SK-N-SH treated with all-trans-retinoic acid at 6 μM for 48 hours (cell line): ENCODE measurements at places on chromosomes 2 and 18.

DNA sequence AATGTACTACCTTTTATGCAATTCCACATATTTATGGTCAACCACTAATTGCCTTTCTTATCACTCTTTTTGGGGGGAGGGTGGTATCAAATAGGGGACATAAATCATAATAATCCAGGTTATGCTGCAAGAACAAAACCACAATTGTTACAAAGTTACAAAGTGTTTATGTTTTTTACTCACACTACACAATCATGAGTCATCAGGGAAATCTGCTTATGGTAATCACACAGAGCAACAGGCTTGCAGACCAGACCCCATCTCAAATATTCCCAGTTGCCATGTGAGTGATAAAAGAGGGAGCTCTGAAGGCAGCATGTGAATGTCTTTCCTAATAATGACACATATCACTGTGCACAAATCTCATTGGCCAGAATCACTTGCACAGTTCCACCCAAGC is 304.7 kb upstream of the TMEFF2 start:
- no peak for ATAC-seq

- ATAC-seq, result no peak
These were observed 227.4 kb downstream of the PID1 start for GRCh38 chr2:229043681-229044080.

- ATAC-seq, result no peak
These were observed 12.6 kb downstream of the CRACDL start for GRCh38 chr2:98923244-98923940.

DNA sequence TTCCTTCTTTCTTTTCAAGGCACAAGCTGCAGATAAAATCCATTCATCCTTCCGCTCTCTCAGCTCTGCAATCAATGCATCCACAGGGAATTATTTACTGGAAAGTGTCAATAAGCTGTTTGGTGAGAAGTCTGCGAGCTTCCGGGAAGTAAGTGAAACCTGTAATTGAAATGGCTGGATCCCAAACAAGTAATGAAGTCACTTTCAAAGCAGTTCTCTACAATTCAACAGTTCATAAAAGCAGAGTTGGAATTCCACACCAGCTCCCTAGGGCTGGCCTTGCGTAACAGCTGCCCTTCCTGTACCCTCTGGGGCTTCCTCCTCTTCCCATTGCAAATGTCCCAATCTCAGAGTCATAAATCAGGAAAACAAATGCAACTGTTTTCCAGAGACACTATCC is 9.6 kb downstream of the SERPINB2 start:
- ATAC-seq, result no peak

- no peak for ATAC-seq
These were observed 398.8 kb downstream of the GALR1 start for GRCh38 chr18:77648411-77648810.

- no peak for ATAC-seq
These were observed 103.1 kb upstream of the ZC3H15 start for GRCh38 chr2:186382932-186383331.

DNA sequence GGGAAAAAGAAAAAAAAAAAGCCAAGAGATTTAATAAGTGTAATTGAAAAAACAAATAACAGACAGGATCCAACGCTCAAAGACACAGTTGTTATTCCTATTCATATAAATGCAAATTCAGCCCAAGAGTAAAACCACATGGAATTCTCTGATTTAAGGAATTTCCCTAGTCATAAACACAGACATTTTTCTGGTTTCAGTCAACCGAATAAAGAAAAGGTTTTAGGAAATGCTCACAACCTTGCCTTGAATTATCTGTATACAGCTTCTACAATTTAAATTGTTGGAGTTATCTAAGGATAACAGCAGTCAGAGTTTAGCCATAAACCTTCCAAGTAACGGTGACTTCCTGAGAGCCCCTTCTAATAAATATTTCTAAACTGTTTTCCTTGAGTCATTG is 122.7 kb downstream of the VWC2L start:
- no peak for ATAC-seq

- ATAC-seq, result no peak
These were observed 304.6 kb upstream of the ZEB2 start for GRCh38 chr2:144824306-144825080.

DNA sequence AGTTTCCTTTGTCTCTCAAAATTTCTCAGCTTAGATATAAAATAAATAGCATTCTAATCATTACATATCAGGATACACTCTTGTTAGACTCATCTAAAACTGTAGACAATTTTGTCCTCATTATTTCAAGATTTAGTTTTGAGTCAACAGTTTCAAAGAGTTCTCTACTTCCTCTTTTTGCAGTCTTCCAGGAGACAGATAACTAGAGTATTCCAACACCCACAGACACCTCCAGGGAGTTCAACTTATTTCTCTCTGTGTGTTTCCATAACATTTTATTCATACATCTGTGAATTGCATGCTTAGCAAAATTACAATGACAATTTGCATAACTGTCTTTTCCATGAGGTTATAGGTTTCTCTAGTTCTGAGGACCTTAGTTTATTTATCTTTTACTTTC is 166.6 kb upstream of the HNMT start:
- ATAC-seq, result no peak

- ATAC-seq, result no peak
These were observed 69.2 kb upstream of the EDAR start for GRCh38 chr2:109058191-109058632.

GRCh38 chr2:172977270-172978062 is 98.2 kb upstream of the MAP3K20 start:
- ATAC-seq, result peak; percentile 44; the same call in 1 of the 3 replicates

DNA sequence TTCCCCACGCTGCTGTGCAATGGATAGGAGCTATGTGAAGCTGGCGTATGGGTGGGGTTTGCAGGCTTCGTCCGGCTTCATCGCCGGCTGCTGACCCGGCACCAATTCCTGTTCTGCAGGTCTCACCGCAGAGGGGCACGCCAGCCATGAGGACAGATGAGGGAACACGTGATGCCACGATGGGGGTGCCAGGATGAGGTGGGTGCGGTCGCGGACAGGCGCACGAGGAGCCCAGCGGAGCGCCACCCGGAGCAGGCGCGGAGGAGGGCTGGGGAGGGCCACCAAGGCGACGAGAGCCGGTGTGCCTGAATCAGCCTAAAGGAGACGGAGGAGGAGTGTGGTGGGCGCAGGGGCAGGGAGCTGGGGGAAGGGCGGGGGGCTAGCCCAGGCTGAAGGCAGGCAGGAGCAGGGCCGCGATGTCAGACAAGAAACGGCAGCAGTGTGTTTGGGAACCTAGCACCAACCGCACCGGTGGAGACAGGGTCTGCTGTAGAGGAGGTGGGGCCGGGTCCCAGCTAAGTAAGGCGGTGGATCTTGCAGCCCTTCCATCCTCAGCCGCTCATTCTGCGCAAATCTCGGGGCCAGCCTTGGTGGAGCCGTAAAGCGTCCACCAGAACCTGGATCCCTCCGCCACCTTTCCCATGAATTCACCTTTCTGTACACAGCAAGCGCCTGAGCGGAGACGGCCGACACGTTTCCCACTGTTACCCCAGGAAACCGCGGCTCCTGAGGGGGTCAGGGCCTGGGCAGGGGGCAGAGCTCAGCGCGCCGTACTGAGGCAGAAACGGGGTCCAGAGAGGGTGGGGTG is 17.0 kb upstream of the CD8A start:
- peak; percentile 74 for ATAC-seq

DNA sequence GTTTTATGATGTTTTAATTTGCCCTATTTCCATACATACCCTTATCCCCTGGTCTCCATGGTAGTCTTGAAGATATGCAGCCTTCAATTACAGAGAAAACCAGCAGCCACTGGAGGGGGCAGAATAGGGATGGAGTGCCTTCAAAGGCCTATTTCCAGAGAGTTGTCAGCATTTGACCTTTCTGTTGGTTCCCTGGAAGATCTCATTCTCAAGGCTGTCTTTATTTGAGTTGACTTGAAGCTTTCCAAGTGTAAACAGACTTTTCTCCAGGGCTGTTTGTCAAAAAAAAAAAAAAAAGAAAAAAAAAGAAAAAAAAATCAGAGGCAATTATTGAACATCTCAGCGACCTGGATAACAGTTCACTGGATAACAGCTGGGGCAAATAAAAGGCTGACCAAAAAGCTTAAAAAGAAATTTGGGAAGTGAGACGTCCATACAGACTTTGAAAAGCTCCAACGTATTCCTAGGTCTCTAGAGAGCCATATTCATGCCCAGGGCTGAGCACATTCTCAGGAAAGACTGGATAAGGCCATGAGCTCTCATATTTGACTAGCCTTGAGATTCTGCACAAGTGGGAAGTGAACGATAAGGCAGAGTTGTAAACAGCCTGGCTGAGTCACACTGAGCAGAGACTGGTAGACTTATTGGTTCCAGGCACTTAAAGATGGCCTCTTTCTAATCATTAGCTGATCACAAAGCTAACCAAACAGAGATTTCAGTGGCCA is 126.6 kb downstream of the VAPA start:
- ATAC-seq, result no peak

GRCh38 chr18:54247511-54248175 is 21.7 kb upstream of the POLI start:
- no peak for ATAC-seq

DNA sequence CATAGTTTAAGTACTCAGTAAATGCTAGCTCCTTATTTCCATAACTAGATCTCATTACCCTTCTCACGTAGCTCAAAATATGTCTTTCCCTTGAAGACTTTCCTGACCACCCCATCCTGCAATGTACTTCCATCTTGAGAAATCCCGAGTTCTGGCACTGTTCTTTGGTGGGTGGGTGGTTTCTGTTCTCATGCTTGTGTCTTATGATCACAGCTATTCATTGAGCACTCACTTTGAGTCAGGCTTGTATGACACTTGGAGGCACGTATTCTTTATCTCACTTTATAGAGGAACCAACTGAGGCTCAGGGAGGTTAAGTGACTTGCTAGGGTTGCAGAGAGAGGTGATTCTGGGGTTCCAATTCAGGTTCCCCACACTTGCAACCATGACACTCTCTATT is 9.0 kb upstream of the CLIP4 start:
- ATAC-seq, result no peak

DNA sequence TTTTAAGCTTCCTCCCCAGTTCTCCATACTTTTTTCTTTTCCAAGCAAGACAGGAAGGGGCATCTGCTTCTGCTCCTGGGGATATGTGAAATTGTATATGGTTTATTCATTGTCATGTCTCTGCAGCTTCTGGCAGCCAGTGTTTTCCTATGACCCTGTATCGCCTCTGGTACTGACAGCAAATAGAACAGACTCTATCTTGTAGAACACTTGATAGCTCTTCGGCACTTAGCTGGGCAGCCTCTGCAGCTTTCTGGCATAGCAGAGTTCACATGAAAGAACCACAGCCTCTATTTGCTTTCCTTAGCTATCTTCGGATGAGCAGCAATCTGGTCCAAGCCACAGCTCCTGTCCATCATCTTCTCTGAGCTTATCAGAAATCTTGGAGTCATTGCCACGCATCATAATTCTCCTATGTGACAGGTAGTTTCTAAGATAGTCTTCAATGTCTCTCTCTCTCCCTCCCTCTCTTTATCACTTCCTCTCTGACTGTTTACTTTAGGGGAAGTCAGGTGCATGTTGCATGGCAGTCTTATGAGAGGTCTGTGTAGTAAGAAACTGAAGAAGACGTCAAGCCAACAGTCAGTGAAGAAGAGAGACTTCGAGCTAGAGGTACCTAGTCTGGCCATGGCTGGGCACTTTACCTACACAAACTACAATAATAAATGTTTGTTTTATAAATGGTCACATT is 627.7 kb upstream of the CDH2 start:
- peak; percentile 35; the same call in 1 of the 3 replicates for ATAC-seq

- no peak for ATAC-seq
These were observed 59.4 kb downstream of the ANKMY1 start for GRCh38 chr2:240498171-240498957.

GRCh38 chr18:37322492-37323035 is 243.0 kb downstream of the CELF4 start:
- ATAC-seq, result peak; percentile 91

GRCh38 chr2:239360421-239361310 is 40.2 kb downstream of the HDAC4 start:
- no peak for ATAC-seq

GRCh38 chr2:71877636-71878035 is 270.0 kb downstream of the CYP26B1 start:
- no peak for ATAC-seq

- ATAC-seq, result no peak
These were observed 31.7 kb downstream of the HRH4 start for GRCh38 chr18:24491927-24492834.

GRCh38 chr2:70565039-70565731 is 11.6 kb upstream of the TGFA start:
- ATAC-seq, result no peak

- no peak for ATAC-seq
These were observed 61.2 kb downstream of the EVA1A start for GRCh38 chr2:75499534-75499933.

DNA sequence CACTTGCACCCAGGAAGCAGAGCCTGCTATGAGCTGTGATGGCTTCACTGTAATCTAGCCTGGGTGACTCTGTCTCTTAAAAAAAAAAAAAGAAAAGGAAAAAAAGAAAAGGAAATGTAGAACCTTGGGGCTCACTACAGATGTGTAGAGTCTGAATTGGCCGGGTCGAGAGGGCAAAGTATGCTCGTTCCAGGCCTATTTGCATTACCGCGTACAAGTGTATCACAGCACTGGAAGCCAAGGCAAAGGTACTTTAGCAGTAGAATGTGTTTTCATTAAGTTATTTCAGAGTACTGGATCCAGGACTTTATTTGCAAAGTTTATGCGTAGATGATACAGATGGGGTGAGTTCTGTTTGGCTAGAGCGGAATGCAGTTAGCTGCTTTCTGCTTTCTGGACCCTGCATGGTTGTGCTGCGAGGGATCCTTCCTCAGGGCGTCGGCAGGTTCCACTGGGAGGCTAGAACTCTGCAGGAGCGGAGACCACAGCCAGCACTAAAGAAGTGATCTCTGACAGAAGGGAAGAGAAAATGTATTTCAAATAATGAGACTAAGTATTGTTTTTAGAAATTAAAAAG is 51.8 kb downstream of the LDLRAD4 start:
- no peak for ATAC-seq

DNA sequence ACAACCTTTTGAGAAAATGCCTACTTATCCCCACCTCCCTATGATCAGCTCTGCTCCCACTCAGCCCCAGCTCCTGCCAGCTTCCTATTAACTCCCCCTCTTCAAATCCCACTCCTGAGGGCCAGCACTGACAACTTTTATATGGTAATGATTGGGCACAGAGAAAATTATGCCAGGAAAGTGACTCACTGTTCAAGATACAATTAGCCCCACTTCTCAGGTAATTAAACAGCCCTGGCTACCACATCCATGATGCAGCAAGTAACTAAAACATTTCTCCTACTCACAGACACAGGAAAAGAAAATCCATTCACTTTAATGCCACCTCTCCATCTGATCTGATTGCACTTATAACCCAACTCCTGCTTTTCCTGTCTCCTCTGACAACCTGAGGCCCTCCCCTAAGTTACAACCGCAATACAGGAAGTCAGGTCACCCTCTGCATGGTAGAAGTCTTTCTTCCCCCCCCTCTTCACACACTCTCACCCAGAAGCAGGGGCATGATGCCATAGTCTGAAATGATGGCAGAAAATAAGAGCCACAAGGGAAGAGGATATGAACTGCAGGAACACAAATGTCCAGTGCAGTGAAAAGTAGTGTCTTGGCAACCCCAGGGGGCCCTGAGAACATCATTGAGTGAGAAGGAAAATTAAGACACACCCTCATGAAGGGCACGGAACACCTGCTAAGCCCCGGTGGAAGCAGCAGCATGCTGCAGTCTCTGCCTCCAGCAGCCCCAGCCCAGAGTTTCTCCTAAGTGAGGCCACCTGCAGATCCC is 54.4 kb downstream of the STK39 start:
- ATAC-seq, result peak; percentile 33
